ENCODE measurements at places on chromosomes 16 and 17. TPM values are rescaled to one million over a fixed set of nuclear protein-coding genes. Genes with fewer than 3 reads are reported as not detected.

Gene NPIPB8
- total RNA-seq = not detected

Gene LDHD
- total RNA-seq = 6.7 TPM

Gene KRTAP4-9
- not detected for total RNA-seq

Gene TTLL6
- total RNA-seq = 0.46 TPM

Gene MMP15
- 19.4 TPM for total RNA-seq

Gene KRTAP1-5
- not detected for total RNA-seq

Gene NR1D1
- 1.6 TPM for total RNA-seq

Gene IKZF3
- under 0.01 TPM for total RNA-seq

Gene EPX
- not detected for total RNA-seq

Gene MSLN
- total RNA-seq = not detected

Gene GNG13
- not detected for total RNA-seq

Gene CCDC200
- not detected for total RNA-seq

Gene PPP1R27
- total RNA-seq = not detected

Gene KRTAP3-1
- total RNA-seq = not detected

Gene AGRP
- not detected for total RNA-seq

Gene SAMD14
- 29.8 TPM for total RNA-seq

Gene SPNS2
- 16.6 TPM for total RNA-seq

Gene PIRT
- 5.3 TPM for total RNA-seq

Gene SECTM1
- total RNA-seq = 5.8 TPM

Gene G6PC1
- under 0.01 TPM for total RNA-seq

Gene CIBAR2
- total RNA-seq = 4.8 TPM

Gene STX1B
- total RNA-seq = 49.4 TPM

Gene TLCD3A
- total RNA-seq = 13.6 TPM

Gene FNDC8
- not detected for total RNA-seq
